ENCODE measurements at places on chromosomes 7 and 10.

GRCh38 chr10:123995461-123996131 is 97.8 kb downstream of the CHST15 start:
- peak; percentile 18 for DNase-seq

GRCh38 chr7:3134745-3135144 is 91.1 kb upstream of the CARD11 start:
- no peak for DNase-seq

GRCh38 chr10:5762531-5762930 is 50.7 kb downstream of the GDI2 start:
- DNase-seq: no peak

- DNase-seq: no peak
Observed at GRCh38 chr10:114335614-114336013, 68.7 kb downstream of the AFAP1L2 start.

DNA sequence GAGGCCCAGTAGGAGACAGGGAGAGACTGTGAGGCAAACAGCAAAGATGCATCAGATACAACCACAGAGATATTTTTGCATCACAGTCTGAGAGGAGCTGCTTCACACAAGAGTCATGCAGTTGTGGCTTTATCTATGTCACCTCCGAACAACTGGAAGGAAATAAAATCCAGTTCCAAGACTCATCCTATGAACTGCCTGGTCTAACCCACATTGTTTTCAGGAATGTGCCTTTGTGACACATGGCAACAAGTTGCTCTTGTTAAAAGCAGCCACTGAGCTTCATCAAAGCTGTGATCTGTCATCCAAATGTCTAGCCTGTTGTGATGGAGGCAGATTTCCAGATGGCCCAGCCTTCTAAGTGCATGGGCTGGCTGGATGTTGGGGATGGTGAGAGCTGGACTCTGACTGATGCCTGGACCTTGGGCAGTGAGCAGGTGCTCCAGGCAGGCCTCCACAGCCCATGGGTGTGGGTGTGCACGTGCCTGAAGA is 255.0 kb downstream of the BMPER start:
- DNase-seq: no peak

DNA sequence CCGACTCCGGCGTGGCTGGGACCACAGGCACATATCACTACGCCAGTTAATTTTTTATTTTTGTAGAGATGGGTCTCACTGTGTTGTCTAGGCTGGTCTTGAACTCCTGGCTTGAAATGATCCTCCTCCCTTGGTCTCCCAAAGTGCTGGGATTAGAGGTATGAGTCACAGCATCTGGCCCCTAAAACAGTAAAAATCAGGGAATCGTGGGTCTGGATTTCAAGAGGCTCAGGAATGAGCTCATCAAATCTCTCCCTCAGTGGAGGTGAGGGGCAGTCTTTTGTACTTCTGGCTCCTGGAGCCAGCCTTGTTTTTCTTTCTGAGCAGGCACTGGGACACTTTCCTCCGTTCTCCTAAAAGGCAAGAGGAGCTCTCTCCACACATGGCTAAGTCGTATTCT is 32.1 kb upstream of the RHEB start:
- no peak for DNase-seq

DNA sequence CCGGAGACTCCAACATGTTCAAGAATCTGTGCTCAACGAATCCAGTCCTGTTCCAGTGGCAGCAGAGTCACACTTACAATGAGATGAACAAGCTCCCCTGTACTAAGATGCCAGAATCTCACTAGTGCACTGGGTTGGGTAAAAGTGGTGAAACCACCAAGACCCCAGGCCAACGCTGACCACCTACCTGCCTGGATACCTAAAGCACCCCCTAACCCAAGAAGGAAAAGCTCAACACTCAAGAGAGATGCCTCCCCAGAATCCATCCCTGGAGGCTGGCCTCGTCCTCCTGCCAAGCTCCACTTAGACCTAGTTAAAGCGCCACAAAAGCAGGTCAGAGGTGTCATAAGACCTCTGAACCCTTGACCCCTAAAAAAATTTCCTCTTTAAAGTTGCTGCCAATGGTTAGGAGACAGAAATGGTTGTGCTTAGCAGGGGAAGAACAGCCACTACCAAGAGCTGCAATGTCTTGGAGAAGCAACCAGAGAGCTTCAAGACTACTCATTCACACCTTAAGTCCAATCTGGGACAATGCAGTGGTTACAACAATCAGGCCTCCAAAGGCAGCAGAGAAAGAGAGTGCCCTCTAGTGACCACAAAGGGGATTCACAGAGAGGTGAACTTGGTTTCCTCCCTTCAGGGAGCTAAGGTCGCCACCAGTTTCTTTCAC is 94.6 kb upstream of the MACROH2A2 start:
- no peak for DNase-seq

GRCh38 chr10:72201293-72201692 is 14.5 kb upstream of the ANAPC16 start:
- no peak for DNase-seq

- DNase-seq: no peak
Observed at GRCh38 chr10:3554121-3554522, 230.9 kb downstream of the KLF6 start.

DNA sequence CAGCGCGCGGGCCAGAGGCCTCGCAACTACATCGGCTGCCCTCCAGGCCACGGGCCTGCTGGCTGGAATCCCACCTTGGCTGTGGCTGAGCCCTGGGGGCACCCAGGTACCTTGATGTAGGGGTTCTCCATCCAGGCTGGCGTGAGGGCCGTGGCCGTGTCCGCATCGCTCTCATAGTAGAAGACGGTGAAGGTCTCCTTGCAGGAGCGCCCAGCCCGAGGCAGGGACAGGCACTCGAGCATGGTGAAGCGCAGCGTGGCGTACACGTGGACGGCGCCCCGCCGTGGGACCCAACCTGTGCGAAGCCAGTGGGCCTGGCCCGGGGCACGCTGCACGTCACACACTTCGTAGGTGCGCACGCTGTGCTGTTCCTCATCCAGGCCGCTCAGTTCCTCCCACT is 3.8 kb downstream of the EPHB4 start:
- no peak for DNase-seq

GRCh38 chr7:50246551-50246950 is 58.0 kb upstream of the IKZF1 start:
- no peak for DNase-seq

DNA sequence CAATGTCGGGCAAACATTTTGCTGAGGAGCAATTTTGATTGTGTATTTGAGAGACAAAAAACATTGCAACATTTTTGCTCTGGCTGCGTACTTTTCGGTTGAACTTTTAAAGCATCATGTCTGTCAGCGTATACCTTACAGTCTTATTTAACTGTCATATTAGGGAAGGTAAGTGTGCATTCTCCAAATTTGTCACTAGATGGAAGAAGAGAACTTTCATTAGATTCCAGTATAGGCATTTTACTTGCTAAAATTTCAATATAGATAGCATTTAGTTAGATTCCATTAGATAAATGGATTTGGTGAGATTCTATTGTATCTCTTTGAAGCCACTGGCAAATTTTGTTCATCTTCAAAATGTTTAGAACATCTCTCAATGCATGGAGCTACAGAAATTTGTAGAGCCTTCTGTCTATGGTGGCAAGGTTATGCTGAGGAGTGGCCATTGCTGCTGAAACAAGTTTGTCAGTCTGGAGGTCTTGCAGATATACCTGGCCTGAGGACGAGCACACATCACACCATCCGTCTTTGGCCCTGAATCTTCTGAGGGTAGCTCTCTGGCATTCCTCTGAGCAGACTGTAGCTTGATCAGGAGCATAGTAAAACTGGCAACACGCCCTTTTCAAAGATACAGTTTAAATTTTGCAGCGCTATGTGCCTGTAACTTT is 437.5 kb upstream of the MBL2 start:
- DNase-seq: peak; percentile 44

DNA sequence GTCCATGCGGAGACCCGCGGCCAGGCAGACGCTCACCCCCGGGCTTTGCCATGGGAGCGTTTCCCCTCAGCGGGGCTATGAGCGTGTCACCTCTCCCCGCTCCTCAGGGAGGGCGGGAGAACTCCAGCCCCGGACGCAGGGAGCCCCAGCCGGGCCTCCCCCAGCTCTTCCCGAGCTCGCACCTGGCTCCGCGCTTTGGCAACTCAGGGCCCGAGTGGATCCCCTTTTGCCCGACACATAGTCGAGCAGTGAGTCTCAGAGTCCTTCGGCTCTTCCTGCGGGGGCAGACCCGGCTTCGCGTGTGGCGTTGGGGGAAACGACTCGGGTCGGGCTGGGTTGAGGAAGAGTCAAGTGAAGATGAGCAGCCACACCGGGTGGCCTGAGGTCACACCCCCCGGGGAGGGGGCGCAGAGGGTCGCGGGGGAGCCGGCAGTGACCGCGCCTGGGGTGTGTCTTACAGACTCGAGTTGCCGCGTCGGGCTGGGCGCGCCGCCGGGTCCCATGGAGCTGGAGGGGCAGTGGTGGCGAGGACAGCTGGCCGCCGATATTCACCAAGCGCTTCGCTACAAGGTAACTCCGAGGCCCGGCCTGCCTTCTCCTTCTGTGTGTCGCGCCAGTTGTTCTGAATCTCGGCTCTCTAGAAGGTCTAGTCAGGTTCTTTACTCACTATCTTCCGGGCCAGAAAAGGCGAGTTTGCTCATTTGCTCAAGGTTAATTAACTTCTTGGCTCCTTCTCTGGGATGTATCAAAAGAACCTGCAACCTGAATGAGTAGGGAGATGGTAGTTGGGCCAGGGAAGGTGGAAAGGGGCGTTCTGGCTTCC is 721 bp downstream of the CCNJ start:
- DNase-seq: peak; percentile 10

- DNase-seq: no peak
Observed at GRCh38 chr7:73773700-73774517, 3.8 kb upstream of the CLDN3 start.

DNA sequence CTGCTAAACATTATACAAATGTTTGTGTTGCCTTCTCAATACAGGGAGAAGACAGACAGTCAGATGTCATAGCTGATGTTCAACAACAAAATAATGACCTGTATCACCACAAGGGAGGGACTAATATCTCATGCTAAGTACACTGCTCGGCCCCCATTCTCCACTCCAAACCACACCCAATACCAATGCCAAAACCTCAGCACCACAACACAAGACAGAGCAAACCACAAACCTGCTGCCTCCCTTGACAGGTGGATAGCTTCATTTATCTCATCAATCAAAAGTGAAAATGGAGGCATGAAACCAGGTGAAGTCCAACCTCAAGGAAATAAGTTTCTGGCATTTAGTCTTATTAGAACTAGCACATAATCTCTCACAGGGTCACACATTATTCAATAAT is 109.5 kb downstream of the PARD3 start:
- no peak for DNase-seq

GRCh38 chr10:88624840-88625239 is 38.3 kb downstream of the LIPJ start:
- DNase-seq: no peak

- no peak for DNase-seq
Observed at GRCh38 chr7:151592868-151593486, 73.3 kb upstream of the RHEB start.

DNA sequence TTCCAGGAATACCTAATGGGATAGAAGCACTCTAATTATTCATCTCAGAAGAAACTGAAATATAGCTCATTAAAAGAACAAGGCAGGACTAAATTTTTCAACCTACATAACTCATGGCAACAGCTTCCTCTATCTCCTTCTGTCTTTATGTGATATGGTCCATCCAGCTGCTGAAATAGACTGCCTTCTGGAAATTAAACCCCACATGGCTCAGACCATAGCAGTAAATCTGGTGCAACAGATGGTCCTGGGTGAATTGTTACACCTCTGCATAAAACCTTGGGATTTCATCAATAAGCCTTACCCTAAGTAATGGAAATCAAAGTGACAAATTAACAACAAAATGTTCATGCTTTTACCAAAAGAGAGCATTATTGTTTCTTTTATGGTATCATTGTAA is 205.6 kb upstream of the CSTF2T start:
- no peak for DNase-seq

- no peak for DNase-seq
Observed at GRCh38 chr7:71633551-71634008, 501.6 kb downstream of the GALNT17 start.
